AG04450 (cell line): ENCODE measurements at places on chromosomes 6 and 20.

GRCh38 chr6:135228486-135228885 is 47.4 kb downstream of the MYB start:
- no peak for DNase-seq

DNA sequence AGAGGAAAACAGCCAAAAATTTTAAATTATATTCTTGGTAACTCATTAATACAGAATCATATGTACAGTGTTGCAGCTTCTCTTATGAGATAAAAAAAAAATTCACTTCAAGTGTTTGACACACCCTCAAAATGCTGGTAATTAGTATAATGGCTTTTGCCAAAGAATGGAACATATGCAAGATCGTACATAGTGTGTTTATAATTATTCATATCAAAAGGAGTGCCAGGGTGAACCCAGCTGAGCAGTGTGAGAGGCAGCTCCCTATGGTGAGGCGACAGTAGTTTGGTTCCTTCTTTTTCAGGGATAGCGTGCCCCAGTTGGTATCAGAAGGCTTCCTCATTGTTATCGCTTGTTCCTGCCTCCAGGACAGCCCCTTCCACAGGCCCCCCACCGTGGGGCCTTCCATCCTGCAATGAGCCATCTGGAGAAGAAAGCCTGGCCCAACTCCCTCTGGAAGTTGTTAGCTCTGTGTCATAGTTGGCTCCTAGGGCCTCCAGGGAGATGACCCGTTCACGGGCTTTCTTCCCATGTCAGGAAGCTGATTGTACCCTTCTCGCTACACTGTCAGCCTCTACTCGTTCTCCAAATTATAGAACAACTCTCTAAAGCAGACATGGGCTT is 150.7 kb downstream of the FRK start:
- DNase-seq: no peak

GRCh38 chr20:50125279-50125678 is 12.3 kb upstream of the UBE2V1 start:
- DNase-seq: no peak

DNA sequence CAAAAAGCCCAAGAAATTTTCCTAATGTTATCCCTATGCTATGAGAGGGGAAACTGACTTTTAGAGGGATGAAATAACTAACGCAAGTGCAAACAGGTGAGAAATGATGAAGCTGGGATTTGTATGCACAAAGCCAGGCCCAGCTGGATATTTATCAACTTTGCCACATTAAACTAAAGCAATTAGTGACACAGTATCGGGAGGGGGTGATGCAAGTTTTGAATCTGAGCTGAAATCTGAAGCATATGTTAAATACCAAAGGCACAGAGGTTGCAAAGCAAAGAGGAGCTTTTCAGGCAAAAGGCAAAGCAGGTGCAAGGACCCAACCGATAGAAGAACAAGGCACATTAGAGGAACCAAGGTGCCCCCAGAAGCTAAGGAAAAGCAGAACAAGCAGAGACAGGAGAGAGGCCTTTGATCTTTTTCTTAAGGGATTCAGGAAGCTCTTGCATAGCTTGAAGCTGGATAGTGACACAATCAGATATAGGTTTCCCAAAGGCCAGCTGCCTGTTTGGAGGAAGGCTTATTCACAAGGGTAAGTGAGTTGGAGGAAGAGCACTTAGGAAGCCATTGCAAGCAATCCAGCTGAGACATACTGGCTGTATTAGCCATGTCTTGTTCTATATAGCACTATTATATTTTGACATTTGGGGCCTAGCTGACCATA is 207.5 kb downstream of the HIVEP2 start:
- no peak for DNase-seq

GRCh38 chr20:7926767-7927166 is 13.5 kb downstream of the HAO1 start:
- DNase-seq: no peak

DNA sequence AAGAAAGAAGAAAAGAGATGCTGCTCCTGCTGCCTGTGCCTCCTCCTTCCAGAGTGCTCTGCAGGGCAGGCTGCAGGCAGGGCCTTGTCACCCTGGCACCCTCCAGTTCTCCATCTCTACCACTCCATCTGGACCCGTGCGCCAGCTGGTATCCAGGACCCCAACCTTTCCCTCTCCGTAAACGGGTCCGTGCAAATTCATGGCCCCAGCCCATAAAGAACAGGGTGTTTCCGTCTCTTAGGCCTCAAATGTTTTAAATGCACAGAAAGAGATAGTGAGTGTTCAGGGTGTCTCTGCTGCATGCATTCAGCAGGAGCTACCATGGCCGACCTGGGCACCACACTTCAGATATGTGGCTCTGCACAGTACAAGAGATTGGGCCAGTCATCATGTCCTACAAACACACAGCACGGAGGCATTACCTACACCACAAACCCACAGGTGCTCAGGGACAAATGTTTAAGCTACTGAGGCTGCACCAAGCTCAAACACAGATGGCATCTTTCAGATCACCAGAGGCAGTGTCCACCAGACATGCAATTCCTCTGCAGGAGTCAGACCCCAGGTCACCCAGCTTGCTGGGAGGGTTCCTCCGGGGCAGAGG is 258.1 kb downstream of the DLL1 start:
- no peak for DNase-seq

- no peak for DNase-seq
Observed at GRCh38 chr6:16399158-16399557, 160.8 kb downstream of the GMPR start.

GRCh38 chr20:1281279-1282057 is 15.4 kb downstream of the SNPH start:
- DNase-seq: no peak

GRCh38 chr6:42125231-42125630 is 17.2 kb downstream of the C6orf132 start:
- no peak for DNase-seq

DNA sequence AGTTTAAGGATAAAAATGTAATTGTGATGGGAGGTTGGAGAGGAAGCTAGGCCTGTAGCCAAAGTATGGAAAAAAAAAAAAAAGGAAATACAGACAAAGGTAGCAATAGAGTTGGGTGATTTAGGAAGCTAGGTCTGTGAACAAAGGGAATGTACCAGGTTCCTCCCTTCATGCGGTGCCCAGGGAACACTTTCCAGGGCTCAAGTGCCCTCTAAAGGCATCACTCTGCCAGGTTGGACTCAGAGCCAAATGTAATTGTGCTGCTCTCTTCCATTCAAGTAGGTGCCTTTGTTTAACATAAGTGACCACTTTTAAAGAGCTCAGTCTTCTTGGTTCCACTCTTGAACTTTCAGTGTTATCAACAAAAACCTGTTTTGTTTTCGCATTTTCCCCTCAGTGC is 159.7 kb upstream of the AHI1 start:
- DNase-seq: no peak

DNA sequence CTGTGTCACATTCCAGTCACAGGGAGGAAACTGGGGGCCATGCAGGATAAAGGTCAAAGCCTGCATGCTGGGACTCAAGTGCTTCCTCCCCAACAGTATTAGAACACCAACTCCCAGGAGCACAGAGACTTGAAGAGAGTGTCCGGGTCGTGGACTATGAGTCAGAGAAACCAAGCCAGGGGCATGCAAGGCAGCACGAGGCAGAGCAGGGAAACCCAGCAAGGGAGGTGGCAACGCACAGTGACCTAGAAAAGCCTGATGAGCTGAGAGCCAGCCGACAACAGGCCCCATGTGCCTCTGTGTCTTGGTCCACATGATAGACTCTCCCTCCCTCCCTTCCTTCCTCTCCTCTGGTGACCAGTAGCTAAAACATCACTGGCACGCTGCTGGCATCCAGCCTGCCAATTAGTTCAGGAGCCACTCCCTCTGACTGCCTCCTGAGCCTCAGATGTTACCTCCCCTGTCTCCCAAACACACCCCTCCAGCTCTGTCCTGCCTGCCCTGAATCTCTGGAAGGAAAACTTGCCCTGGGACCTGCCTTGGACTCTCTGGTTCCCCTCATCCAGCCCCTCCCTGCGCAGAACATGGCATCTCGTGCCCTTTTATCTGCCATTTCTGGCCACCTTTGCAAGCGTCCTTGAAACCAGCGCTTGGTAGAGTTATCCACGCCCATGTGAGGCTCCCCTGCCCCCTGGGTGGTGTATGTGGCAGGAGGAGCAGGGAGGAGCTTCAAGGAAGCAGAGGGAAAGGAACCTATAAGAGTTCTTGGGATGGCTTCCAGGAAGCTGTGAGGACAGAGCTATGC is 16.2 kb upstream of the RNF39 start:
- peak; percentile 15 for DNase-seq

- DNase-seq: no peak
Observed at GRCh38 chr6:82908661-82909060, 157.0 kb downstream of the UBE3D start.

- DNase-seq: no peak
Observed at GRCh38 chr6:150312395-150312794, 56.4 kb upstream of the IYD start.
